ENCODE measurements at places on chromosomes 6 and 20.

- DNase-seq, result no peak
These were observed 749.7 kb downstream of the MAFB start for GRCh38 chr20:39939241-39939865.

DNA sequence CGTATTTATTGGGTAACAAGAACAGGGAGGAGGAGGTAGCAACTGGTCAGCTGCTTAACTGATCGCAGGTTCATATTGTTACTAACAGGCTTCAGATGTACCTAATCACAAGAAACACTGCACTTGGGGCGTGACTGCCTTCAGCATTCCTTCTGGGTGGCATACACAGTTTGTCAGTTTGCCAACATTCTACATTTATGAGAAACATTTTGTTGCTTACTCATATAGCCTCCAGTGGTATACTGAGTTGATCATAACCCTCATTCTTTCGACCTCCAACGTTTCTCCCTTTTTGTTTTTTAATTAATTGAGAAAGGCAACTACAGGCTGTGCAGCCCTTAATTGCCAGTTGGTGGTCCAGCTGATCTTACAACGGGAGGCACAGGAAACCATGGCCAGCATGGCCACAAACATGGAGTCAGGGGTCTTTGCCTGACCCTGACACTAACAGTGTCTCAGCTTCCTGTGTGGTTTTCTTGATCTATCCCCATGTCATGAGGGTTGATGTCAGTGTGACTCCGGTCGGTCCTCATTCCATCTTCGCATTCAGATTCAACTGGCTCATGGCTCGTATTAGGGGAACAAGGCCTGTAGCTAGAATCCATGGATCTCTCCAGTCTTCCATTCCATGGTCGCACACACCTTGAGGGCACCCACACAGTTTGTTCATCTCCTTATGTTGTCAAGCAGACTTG is 9.4 kb downstream of the EPB41L2 start:
- no peak for DNase-seq

DNA sequence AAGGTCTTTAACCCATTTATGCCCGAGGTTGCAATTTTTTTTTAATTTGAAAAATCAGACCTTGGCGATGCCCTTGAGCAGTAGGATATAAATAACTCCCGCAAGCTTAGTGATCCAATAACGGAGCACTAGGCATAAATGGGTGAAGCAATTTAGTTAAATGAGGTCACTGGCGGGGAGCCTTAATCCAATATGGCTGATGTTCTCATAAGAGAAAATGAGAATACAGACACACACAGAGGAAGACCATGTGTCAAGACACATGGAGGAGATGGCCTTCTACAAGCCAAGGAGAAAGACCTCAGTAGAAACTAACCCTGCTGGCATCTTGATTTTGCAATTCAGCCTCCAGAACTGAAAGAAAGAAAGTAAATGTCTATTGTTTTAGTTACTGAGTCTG is 735 bp downstream of the SIRPG start:
- no peak for DNase-seq

DNA sequence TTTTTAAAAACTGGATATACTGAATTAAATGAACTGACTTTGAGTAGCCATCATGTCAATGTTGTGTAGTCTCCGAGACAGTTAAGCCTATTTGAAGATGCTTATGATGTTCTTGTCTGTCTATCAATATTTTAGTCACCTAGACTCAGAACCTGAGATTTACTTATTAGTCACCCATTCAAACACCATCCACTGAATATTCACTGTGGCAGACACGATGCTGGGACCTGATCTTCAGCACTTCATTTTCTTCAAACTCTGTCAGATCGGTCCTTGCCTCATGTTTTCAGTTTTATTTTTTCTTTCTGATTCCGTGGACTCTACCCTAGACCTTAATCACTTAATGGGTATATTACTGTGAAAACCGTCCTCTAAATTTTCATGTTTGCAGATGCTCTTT is 123.7 kb upstream of the MCHR2 start:
- no peak for DNase-seq

- no peak for DNase-seq
These were observed 41.5 kb downstream of the GRIK2 start for GRCh38 chr6:101435038-101435437.

- DNase-seq, result no peak
These were observed 145.3 kb upstream of the TCF21 start for GRCh38 chr6:133743621-133744020.

DNA sequence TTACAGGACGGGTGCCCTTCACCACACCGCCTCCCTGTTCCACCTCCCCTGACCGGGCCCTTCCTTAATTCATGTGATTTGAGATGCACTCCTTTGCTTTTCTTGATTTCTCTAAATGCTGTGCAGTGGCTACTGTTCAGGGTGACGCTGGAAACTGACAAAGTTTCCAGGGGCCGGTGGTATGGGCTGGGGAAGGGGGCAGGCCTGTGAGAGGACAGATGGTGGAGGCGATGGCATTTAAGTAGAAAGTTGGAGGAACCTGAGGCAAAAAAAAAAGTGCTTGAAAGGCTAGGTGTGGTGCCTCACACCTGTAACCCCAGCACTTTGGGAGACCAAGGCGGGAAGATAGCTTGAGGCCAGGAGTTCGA is 121.6 kb upstream of the RNF24 start:
- no peak for DNase-seq

DNA sequence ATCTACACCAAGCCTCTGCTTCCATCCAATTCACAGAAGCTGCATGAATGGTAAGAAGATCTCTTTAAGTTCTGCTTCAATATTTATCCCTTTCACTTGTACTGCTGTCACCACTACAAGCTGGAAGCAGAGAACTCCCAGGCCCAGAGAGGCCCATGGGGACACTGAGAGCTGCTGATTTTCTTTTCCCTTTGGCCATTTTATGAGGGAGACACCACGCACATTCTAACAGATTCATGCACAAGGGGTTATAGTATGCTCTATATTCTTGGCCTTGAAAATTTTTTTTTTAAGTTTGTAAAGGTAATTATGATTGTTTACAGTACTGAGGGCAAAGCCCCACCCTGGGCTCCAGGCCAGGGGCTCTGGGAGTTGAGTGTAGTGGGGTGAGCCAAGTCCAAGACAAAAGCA is 88.4 kb downstream of the MYB start:
- no peak for DNase-seq

All from HL-60 (cell line).